ENCODE measurements at places on chromosomes 3 and 15. TPM values are rescaled to one million over a fixed set of nuclear protein-coding genes. Genes with fewer than 3 reads are reported as not detected.

DNA sequence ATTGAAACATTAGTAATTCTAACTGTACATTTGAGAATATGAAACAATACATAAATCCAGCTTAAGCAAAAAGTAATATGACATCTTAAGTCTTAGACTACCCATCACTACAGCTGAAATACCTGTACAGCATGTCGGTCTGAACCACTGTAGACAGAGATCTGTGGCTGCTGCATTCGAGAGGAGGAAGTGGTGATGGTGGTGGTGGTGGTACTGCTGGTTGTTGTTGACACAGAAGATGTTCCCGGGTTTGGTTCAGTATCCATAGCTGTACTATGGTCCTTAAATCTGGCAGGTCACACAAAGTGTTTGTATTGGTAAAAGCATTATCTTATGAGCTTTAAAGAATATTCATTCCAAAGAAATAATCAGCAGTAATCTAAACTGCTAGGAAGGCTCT, 2.9 kb downstream of the PHC3 start:
- DNase-seq: peak; percentile 74
- H3K36me3 ChIP-seq: peaks cover 36% of the 10 kb centered on the region
- no peaks in the 10 kb centered on the region for H3K27me3 ChIP-seq
- H3K27ac ChIP-seq: peak overlapping the region; percentile 71
- peak overlapping the region; percentile 40 for H3K4me3 ChIP-seq

DNA sequence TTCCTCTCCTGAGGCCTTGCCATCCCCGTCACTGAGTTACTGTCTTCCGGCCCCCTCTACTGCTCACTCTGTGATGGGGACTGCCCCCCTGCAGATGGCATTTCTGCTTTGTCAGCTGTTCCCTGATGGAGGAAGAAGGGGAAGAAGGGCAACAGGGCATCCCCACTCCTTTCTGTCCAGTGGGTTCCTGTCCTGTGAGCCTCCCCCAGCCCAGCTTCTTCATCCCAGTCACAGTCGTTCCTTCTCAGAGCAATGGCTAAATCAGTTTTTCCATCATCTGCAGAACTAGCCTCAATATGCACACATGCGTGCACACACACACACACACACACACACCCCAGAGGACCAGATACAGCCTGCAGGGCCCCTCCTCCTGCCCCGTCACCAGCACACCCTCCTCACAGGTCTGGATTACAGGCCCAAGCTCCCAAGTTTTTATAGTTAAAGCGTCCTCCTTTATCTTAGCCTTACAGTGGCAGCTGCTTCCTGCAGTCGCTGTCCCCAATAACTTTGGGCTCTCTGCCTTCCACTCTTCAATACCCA, 21.4 kb downstream of the ALDH1L1 start:
- no peaks in the 10 kb centered on the region for H3K4me1 ChIP-seq
- no peaks in the 10 kb centered on the region for H3K36me3 ChIP-seq
- H3K4me3 ChIP-seq: no peak overlapping the region
- DNase-seq: no peak

DNA sequence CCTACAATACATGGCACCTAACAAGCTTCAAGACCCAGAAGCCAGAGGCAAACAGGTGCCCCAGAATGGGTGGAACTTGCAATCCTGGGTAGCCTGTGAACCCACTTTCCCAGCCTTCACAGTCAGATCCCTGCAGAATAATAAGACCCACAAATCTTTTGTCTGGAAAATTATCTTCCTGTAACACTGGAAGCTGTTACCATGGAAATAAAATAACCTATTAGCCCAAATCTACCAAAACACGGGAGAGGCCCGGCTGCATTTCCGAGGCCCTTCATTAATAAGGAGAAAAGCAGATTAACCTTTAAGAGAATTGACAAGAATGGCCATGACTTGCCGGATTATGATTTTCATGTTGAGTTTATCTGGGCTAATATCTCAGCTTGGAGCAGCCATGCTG, 256.1 kb upstream of the PROK2 start:
- H3K27me3 ChIP-seq: peaks cover 27% of the 10 kb centered on the region
- no peaks in the 10 kb centered on the region for H3K4me1 ChIP-seq
- no peak overlapping the region for H3K27ac ChIP-seq

DNA sequence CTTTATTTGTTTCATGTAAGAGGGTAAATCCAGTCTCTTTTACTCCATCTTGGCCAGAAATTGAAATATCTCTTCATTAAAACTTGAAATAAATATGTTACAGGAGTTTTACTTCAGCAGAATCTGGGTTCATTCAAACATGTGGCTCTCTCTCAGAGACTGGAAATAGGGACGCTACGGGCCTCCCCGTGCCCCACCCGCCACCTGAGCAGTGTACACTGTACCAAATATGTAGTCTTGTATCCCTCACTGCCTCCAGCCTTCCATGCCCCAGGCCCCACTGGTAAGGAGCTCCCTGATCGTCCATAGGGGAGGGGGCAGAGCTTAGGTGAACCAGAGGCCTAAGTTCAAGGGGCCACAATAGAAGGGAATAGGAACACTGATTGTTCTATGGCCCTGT, 36.0 kb downstream of the RPL39L start:
- no peaks in the 10 kb centered on the region for H3K36me3 ChIP-seq
- H3K4me3 ChIP-seq: no peak overlapping the region
- no peaks in the 10 kb centered on the region for H3K27me3 ChIP-seq
- DNase-seq: no peak

DNA sequence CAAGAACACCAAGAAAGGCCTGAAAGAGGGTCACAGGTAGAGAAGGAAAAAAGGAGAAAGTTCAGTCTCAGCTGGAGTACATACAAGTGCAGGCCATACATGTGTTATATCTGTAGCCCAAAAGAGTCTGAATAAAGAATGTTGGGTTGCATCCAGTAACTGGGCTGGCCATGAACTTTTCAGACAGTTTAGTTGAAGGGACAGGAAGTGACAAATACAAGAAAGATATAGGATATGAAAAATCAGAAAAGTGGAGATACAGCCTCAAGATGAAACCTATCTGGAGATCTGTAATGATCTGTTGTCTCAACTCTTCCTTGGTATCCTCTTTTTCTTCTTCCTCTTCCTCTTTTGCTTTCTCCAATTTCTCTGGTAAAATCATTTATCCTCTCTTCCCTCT, 671.7 kb downstream of the MECOM start:
- no peaks in the 10 kb centered on the region for H3K36me3 ChIP-seq
- H3K4me1 ChIP-seq: no peaks in the 10 kb centered on the region

DNA sequence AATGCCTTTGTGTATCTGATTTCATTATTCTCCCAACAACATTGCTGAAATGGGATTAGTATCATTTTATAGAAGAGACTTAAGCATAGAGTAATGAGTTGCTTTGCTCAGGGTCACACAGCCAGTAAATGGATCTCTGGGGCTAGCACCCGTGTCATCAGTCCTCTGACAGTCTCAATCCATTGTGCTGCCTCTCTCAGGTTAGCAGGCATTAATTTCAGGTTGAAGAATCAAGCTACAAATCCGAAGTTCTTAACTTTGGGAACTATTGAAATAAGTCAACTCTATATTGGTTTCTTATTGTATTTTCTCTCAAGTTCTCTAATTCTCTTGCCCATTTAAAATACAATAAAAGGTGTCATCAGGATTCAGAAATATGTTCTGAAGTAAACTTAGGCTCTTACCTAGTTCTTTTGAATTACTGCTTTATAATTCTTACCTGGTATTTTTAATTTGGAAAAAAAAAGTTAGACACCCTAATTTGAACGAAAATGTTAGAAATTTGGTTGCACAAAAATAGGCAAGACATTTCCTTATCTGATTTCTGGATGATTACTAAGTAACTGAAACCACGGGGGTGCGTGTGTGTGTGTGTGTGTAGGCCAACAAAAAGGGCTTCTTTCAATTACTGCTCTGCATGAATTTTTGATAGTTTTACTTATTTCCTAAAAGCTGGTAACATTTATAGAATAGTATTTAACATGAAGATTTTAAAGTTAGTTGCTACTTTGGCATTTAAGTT, 189.8 kb downstream of the MBNL1 start:
- no peaks in the 10 kb centered on the region for H3K27me3 ChIP-seq
- H3K4me3 ChIP-seq: no peak overlapping the region
- peaks cover 37% of the 10 kb centered on the region for H3K4me1 ChIP-seq
- peak; percentile 51 for DNase-seq
- H3K36me3 ChIP-seq: peaks cover 39% of the 10 kb centered on the region
- H3K27ac ChIP-seq: peak overlapping the region; percentile 64

DNA sequence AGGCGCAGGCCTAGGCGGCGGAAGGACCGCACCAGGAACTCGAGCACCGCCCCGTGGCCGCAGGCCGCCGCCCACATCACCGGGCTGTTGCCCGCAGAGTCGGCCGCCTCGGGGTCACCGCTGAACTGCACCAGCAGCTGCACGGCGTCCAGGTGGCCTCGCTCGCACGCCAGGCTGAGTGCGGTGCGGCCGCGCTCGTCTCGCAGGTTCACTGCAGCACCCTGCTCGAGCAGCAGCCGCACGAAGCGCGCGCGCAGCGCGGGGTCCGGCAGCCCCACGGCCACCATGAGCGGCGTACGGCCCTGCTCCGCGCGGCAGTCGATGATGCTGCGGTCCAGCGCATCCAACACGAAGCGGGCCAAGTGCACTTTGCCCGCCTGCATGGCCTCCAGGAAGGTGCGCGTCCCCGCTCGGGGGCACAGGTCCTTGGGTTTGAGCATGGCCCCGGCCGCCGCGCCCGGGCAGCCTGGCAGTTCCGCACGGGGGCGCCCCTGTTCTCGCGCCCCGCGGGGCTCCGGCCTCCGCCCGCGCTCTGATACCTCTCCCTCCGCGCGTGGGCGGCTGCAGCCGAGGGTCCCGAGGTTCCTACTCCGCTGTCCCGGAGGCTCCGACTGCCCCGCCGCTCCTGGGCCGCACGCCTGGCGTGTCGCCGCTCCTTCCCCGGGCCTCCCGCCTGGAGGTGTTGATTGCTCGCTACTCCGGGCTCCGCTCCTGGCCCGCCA, 556 bp downstream of the ANKRD63 start:
- no peaks in the 10 kb centered on the region for H3K36me3 ChIP-seq
- no peak overlapping the region for H3K27ac ChIP-seq
- DNase-seq: peak; percentile 57
- peaks cover 30% of the 10 kb centered on the region for H3K27me3 ChIP-seq
- H3K4me3 ChIP-seq: peak overlapping the region; percentile 26
- peaks cover 9% of the 10 kb centered on the region for H3K4me1 ChIP-seq

DNA sequence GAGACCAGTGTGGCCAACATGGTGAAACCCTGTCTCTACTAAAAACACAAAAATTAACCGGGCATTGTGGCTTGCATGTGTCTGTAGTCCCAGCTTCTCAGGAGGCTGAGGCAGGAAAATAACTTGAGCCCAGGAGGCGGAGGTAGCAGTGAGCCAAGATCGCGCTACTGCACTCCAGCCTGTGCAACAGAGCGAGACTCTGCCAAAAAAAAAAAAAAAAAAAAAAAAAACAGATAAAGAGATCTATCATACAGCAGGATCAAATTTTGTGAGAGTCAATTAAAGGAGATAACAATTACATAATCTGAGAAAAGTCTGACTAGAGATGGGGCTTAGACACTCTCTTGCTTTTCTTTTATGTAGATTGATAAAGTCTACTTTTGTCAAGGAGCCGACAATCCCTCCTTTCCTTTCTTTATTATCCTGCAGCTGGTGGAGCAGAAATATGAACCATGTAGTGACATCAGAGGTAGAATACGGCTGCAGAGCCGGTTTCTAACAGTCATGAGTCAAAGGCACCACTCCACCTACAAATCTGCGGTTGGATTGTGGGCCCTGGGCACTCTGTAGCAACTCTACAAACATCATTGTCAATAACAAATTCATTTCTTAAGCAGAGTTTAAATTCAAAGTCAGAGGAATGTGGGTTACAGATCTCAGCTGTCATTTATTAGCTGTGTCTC, 9.0 kb downstream of the C2CD4A start:
- no peaks in the 10 kb centered on the region for H3K4me1 ChIP-seq

DNA sequence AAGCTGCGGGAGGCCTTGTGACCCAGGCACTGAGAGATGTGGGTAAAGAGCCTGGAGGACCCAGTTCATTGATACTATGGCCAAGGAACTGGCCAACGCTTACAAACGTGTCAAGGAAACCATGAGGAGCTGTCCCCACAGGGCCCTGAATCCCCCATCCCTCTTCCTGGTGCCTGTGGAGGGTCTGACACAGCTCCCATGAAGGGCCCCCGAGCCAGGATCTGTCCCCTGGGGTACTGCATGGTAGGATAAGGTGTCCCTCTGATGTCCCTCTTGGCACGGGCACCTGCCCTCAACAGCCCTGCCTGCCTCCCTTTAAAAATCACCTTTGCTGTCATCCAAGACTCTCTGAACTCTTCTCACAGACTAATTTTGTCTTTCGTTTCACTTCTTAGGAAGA, 122.4 kb downstream of the ADCY5 start:
- DNase-seq: no peak
- no peaks in the 10 kb centered on the region for H3K27me3 ChIP-seq
- no peaks in the 10 kb centered on the region for H3K36me3 ChIP-seq
- H3K4me3 ChIP-seq: no peak overlapping the region

DNA sequence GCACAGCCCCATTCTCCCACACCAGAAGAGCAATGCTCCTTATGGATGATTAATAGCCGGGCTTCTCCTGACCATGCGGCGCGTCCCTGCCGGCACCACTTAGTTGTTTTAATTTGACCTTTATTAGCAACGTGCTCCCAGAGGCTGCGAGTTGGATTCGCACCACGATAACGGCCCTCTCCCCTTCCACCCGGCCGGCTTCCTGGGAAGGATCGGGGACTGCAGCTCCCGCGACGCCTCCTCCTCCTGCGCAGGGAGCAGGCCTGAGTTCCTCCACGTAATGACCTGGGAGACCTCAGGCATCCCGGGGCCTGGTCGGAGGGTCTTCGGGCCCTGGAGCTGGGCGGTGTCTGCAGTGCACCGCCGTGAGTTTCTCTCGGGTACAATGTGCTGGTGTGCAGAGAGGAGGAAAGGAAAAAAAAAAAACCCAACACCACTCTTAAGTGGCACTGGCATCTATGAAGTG, 243.3 kb upstream of the TOPAZ1 start:
- H3K27ac ChIP-seq: no peak overlapping the region
- H3K4me3 ChIP-seq: peak overlapping the region; percentile 21
- DNase-seq: no peak
- peaks cover 39% of the 10 kb centered on the region for H3K4me1 ChIP-seq

DNA sequence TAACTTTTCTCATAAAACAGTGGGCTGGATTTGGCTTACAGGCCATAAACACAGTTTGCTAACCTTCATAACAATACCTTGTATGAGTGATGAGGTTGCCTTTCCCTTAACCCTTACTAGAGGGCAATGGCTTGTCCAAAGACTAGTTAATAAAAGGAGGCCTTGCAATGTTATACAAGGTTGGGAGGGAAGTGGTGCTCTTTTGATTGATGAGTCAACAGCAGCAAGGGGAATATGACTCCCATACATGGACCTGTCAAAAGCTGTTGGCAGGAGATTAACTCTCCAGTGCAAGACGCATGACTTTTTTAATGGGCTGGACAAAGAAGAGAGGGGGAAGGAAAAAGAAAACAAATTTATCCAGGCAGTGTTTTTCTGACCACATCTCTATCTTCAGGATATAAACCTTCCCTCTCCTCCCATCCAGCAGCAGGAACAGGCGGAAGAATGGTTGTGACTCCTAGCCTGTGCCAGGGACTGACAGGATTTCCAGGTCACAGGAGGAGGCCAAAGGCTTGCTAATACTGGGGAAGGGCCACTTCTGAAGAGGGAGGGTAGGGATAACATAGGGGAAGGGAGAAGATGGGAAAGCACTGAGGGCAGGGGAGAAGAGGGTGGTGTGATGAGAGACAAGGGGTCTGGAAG, 35.2 kb upstream of the ARL14 start:
- H3K4me1 ChIP-seq: no peaks in the 10 kb centered on the region
- H3K27me3 ChIP-seq: no peaks in the 10 kb centered on the region
- no peak overlapping the region for H3K27ac ChIP-seq
- no peaks in the 10 kb centered on the region for H3K36me3 ChIP-seq
- no peak overlapping the region for H3K4me3 ChIP-seq

Gene ITIH4
- 4.3 TPM for total RNA-seq

Gene SLC9A9
- total RNA-seq: 1.6 TPM

Gene CD200
- 34.2 TPM for total RNA-seq

Gene ERICH6
- not detected for total RNA-seq

Gene CCDC51
- total RNA-seq: 24.4 TPM

Data from activated CD4-positive, alpha-beta memory T cell treated with anti-CD3 and anti-CD28 coated beads for 36 hours (primary cell).